ENCODE measurements at places on chromosomes 2 and 18. TPM values are rescaled to one million over a fixed set of nuclear protein-coding genes. Genes with fewer than 3 reads are reported as not detected.

CRYGD gene
- not detected for total RNA-seq

GRCh38 chr2:234175649-234176048 is 125.1 kb downstream of the SPP2 start:
- H3K27me3 ChIP-seq: no peaks in the 10 kb centered on the region
- no peaks in the 10 kb centered on the region for H3K36me3 ChIP-seq
- no peaks in the 10 kb centered on the region for H3K4me1 ChIP-seq
- no peak overlapping the region for H3K27ac ChIP-seq
- no peak for DNase-seq
- H3K4me3 ChIP-seq: no peak overlapping the region

ALPP gene
- total RNA-seq: not detected

DNA sequence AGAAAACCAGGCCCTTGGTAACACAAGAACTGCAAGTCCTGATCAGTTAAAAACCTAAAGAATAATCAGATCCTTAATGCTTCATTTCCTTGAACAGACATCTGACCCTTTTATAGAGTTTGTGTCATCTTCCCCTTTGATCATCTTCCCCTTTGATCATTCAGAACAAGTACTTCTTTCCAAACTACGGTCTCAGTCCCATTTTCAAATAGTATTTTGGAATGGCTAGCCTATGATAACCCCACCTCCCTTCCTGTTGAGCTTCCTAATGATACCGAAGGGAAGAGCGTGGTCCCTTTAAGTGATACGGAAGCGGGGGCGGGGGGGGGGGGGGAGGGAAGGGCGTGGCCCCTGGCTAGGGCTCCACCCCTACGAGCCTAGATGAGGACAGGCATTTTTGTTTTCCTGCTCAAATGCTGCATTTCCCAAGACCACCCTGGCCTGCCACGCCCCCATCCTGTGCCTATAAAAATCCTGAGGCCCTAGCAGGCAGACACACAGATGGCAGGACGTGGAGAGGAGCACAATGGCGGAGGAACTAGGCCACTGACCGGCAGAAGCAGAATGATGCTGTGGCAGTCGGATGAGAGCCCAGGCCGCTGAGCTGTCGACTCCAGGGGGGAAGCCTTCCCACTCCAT is 24.1 kb upstream of the CHRNA1 start:
- H3K4me3 ChIP-seq: no peak overlapping the region
- H3K27ac ChIP-seq: no peak overlapping the region
- DNase-seq: no peak
- no peaks in the 10 kb centered on the region for H3K36me3 ChIP-seq
- no peaks in the 10 kb centered on the region for H3K27me3 ChIP-seq

DNA sequence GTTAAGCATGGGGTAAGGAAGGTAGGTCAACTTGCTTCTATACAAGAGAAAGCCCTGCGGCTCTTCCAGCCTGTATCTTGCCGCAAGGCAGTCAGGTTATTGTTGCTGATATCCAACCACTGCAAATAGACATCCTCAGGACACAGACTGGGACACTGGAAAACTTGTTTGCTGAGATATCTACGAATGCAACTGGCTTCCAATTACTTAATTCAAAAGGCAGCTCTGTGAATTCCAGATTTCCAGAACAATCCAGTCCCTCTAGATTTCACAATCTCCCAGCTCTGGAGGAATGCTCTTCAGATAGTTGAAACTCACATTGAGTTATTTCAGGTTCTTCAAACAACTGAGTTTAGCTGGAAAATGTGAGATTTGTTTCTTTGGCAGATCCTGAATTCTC is 34.6 kb upstream of the SP9 start:
- no peaks in the 10 kb centered on the region for H3K36me3 ChIP-seq
- peaks cover 1% of the 10 kb centered on the region for H3K27me3 ChIP-seq
- H3K27ac ChIP-seq: no peak overlapping the region

DNA sequence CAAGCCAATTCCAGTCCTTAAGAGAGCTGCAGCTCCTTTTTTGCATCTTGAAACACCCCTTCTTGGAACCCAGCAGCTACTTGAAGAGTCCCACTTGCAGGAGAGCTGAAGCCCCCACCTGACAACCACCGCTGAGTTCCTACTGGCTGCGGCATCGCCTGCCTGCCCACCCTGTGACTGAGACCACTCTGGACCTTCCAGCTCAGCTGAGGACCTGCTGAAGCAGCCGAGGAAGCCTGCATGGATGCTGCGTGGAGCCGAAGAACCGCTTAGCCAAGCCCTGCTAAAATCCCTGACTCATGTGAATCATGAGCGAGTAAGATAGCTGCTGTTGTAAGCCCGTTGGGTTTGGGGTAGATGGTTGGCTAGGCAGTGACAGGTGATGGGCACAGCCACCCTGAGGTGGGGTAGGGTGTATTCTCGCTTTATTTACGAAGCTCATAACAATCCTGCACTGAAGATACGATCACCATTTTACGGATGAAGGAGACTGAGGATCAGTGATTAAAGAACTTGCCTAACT is 78.4 kb downstream of the INHBB start:
- no peaks in the 10 kb centered on the region for H3K36me3 ChIP-seq
- H3K4me1 ChIP-seq: no peaks in the 10 kb centered on the region
- no peaks in the 10 kb centered on the region for H3K27me3 ChIP-seq
- no peak for DNase-seq

HS1BP3 gene
- 8.8 TPM for total RNA-seq

PPIL3 gene
- total RNA-seq: 23.1 TPM

DNA sequence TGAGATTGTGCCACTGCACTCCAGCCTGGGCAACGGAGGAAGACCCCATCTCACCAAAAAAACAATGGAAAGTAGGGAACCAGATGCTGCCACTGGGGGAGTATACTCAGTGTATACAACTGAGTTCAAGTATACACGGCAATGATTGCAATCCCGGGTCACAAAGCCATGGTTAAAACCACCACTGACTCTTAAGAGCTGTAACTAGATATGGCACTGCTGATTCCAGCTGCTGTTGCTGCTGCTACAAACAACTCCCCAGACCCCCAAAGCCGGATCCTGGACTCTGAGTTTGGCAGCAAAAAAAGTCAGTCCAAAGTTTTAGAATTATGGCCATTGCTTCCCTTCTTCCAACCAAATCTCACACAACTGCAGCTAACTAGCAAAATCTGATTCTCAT is 43.7 kb upstream of the COX7A2L start:
- no peak overlapping the region for H3K4me3 ChIP-seq
- no peaks in the 10 kb centered on the region for H3K4me1 ChIP-seq
- no peak overlapping the region for H3K27ac ChIP-seq
- no peak for DNase-seq
- no peaks in the 10 kb centered on the region for H3K36me3 ChIP-seq

GRCh38 chr2:117958186-117958585 is 55.7 kb downstream of the CCDC93 start:
- H3K4me3 ChIP-seq: no peak overlapping the region
- H3K27ac ChIP-seq: no peak overlapping the region
- DNase-seq: no peak

SLC16A14 gene
- total RNA-seq: 0.63 TPM

TMEM200C gene
- not detected for total RNA-seq

UGT1A10 gene
- total RNA-seq: not detected

VIT gene
- not detected for total RNA-seq

- no peaks in the 10 kb centered on the region for H3K4me1 ChIP-seq
- no peak overlapping the region for H3K4me3 ChIP-seq
- no peak for DNase-seq
- no peak overlapping the region for H3K27ac ChIP-seq
Measured at GRCh38 chr2:48715042-48715899, 40.3 kb downstream of the LHCGR start.

DNA sequence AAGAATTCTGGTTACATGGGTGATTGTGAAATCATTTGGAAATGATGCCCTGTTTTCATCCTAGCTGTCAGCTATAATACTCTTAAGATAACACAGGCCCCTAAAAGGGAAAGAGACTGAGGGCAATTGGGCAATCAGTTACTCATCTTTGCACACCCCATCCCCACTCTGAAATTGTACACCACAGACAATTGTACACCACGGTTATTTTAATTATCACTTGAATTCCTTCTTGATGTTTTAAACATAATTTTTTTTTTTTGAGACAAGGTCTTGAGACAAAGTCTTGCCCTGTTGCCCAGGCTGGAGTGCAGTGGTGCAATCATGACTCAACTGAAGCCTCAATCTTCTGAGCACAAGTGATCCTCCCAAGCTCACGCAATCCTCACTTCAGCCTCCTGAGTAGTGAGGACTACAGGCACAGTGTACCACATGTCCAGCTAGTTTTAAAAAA is 862.4 kb upstream of the ACVR2A start:
- H3K4me1 ChIP-seq: no peaks in the 10 kb centered on the region
- no peaks in the 10 kb centered on the region for H3K27me3 ChIP-seq
- no peak overlapping the region for H3K27ac ChIP-seq

- no peaks in the 10 kb centered on the region for H3K36me3 ChIP-seq
- H3K27me3 ChIP-seq: peaks cover 5% of the 10 kb centered on the region
- H3K4me3 ChIP-seq: no peak overlapping the region
- no peak overlapping the region for H3K27ac ChIP-seq
- DNase-seq: no peak
- H3K4me1 ChIP-seq: no peaks in the 10 kb centered on the region
Measured at GRCh38 chr2:233882353-233882752, 14.2 kb upstream of the MSL3B start.

C18orf54 gene
- 0.47 TPM for total RNA-seq

GRCh38 chr2:69918401-69918800 is 3.5 kb downstream of the MXD1 start:
- no peak for DNase-seq
- H3K36me3 ChIP-seq: peaks cover 26% of the 10 kb centered on the region
- H3K27me3 ChIP-seq: no peaks in the 10 kb centered on the region
- no peak overlapping the region for H3K4me3 ChIP-seq
- no peak overlapping the region for H3K27ac ChIP-seq
- peaks cover 15% of the 10 kb centered on the region for H3K4me1 ChIP-seq

GRCh38 chr2:205657579-205657978 is 24.7 kb upstream of the NRP2 start:
- H3K27ac ChIP-seq: no peak overlapping the region
- H3K4me1 ChIP-seq: peaks cover 11% of the 10 kb centered on the region
- no peaks in the 10 kb centered on the region for H3K27me3 ChIP-seq
- H3K4me3 ChIP-seq: no peak overlapping the region
- no peaks in the 10 kb centered on the region for H3K36me3 ChIP-seq

IL1A gene
- total RNA-seq: not detected

DNA sequence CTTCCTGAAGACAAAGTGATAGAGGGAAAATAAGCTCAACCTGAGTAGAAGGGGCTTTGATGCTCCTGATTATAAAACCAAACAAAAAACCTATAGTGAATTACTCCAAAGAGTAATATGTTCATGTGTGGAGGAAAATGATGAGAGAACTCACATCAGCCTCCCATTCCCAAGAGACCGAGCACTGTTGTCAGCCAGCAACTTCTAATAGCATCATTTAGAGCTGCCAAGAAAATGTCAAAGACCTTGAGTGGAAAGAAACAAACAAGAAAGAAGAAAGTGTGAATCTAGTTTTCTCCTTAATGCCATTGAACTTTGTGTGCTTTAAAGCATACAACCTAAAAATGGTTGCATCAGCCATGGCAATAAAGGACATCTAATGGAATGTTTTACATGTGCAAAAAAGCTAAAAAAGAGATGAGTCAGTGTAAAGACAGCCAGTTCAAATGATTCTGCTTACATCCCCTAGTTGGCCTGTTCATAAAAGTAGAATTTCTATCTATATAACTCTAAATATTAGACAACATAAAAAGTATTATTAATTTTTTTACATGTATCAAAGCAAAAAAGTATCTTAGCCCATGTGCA is 1066.2 kb downstream of the TDRD15 start:
- no peak overlapping the region for H3K4me3 ChIP-seq
- no peaks in the 10 kb centered on the region for H3K36me3 ChIP-seq
- DNase-seq: no peak
- H3K27ac ChIP-seq: no peak overlapping the region
- no peaks in the 10 kb centered on the region for H3K4me1 ChIP-seq
- no peaks in the 10 kb centered on the region for H3K27me3 ChIP-seq

DNA sequence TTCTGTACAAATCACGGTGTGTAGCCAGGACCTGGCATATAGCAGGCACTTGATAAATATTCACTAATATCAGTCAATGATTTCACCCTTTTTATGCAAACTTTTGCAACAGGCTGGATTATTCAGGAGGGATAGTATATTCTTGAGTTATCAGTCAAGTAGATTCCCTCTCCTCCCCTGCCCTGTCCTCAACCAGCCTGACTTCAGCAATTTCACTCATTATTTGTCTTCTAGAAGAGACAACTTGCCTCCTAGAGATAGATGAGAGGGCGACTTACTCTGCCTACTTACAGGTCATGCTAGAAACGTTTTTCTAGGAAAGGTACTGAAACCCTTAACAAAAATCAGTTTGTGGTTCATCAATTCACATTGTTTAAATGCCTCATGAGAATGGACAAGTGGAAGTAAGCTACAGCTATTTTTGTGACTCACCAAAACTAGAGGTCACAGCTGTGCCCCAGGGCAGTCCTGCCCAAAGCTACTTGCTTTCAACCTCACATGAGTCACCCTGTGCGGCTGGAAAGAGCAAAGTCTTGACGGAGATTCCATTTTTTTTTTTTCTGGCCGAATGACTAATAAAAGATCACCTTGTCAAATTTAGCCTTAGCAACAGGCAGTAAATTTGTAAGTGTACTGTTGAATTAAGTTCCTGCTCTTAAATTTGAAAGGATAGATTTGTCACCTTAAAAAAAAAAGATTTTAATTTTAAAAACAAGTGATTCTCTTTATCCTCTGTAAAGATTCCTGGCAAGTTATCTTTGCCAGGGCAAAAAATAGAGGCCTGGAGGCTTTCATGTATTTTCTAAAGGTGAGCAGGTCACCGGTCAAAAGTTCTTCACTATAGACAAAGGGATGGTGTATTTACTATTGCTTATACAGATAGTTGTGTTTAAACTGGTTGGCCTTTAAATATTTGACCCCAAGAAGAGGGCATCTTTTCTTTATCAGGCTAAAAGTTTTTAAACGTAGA is 109.0 kb upstream of the SLC35G4 start:
- no peaks in the 10 kb centered on the region for H3K36me3 ChIP-seq
- no peak overlapping the region for H3K4me3 ChIP-seq
- no peak for DNase-seq
- no peaks in the 10 kb centered on the region for H3K27me3 ChIP-seq
- H3K27ac ChIP-seq: no peak overlapping the region

DNA sequence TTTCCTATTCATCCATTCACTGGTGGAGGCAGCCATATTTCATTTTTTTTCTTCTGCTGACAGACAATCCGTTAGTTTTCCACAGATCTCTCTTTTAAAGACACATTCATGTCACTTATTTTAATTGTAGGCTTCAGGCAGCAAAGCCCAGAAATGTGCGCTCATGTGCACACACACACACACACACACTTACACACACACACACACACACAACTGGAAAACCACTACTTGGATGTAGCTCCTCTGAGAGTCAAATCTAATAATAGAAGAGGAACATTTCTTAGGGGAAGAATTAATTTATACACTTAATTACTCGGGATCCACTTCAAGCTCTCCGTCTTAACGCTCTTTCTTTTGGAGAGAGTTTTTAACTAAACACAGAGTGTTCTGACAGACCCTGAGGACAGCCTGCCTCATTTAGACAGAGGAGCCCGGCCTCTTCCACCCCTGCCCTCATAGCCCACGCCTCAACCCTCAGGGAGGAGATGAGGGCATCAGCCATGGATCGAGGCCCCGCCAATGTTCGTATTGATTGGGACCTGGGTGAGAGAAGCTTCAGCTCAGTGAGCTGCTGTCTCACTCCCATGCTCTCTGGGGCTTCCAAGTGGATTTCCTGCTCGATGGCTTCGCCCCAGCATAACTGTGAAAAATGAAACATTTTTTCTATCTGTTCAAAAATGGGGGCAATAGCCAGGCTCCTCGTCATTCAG is 261.4 kb upstream of the SKOR2 start:
- no peaks in the 10 kb centered on the region for H3K27me3 ChIP-seq
- H3K4me1 ChIP-seq: no peaks in the 10 kb centered on the region
- no peak overlapping the region for H3K27ac ChIP-seq
- H3K4me3 ChIP-seq: no peak overlapping the region
- no peaks in the 10 kb centered on the region for H3K36me3 ChIP-seq
- DNase-seq: no peak
